ENCODE measurements at places on chromosomes 5 and 9.

- peak; percentile 71 for DNase-seq
Measured at GRCh38 chr5:36414869-36415282, 113.2 kb upstream of the RANBP3L start.

GRCh38 chr5:159571501-159572244 is 241.4 kb upstream of the IL12B start:
- DNase-seq = no peak

DNA sequence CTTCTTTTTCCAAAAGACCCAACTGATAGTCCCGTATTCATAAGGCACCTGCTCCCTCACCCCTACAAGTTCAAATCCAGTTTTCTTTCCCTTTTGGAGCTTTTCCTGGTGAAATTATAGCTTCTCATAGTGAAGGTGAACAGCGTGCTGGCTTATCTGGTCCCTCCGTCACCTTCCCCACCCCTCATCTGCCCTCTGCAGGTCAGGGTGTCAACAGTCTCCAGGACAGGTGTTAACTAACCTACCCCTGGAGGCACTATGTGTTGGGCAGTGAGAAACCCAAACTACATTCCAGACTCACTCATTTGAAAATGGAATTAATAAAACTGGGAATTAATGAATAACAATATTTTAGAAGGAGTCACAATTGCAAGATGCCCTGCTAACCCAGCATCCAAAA is 109.0 kb upstream of the TAS2R1 start:
- DNase-seq = no peak

- DNase-seq = no peak
Measured at GRCh38 chr9:9560382-9561035, 1052.3 kb downstream of the PTPRD start.

- no peak for DNase-seq
Measured at GRCh38 chr9:112310826-112311225, 22.6 kb downstream of the PTBP3 start.

GRCh38 chr5:73115399-73116051 is 4.8 kb upstream of the TMEM171 start:
- DNase-seq = peak; percentile 95

GRCh38 chr5:35488791-35489190 is 128.9 kb upstream of the SPEF2 start:
- DNase-seq = no peak

- no peak for DNase-seq
Measured at GRCh38 chr5:132870801-132871200, 2.7 kb upstream of the LEAP2 start.

GRCh38 chr9:126438741-126439401 is 112.2 kb downstream of the MVB12B start:
- no peak for DNase-seq

DNA sequence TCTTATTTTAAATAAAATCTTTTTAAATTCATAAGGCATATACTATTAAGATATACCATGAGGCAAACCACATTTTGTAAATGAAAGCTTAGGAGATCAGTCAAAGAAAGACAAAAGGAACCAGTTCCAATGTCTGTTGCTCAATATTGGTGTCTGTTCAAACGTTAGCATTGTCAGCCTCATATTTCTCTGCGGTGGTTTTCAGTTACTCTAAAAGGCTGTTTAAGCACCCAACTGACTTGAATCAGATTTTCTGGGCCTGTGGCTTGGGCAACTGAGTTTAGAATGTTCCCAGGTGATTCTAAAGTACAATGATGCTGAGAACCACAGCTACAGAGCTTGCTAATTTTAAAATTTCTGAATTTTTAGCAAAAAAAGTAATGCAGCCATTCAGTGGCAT is 166.3 kb upstream of the KIF2A start:
- DNase-seq = no peak

DNA sequence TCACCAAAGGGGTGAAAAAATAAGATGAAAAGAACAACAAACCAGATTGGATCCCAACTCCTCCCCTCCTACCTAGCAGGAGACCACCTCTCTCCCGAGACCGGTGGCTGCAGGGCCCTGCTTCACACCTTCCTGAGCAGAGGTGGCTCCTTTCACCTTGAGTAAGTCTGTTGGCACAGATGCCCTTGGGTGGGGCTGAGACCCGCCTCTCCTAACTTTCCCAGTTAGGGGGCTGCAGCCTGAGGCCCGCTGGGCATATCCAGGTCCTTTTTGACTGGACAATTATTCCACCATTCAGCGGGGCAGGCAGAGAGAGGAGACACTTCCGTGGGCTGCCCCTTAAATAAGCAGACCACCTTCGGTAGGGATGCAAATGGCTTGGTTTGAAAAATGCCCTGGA is 1.3 kb downstream of the SLC25A48 start:
- DNase-seq = no peak

DNA sequence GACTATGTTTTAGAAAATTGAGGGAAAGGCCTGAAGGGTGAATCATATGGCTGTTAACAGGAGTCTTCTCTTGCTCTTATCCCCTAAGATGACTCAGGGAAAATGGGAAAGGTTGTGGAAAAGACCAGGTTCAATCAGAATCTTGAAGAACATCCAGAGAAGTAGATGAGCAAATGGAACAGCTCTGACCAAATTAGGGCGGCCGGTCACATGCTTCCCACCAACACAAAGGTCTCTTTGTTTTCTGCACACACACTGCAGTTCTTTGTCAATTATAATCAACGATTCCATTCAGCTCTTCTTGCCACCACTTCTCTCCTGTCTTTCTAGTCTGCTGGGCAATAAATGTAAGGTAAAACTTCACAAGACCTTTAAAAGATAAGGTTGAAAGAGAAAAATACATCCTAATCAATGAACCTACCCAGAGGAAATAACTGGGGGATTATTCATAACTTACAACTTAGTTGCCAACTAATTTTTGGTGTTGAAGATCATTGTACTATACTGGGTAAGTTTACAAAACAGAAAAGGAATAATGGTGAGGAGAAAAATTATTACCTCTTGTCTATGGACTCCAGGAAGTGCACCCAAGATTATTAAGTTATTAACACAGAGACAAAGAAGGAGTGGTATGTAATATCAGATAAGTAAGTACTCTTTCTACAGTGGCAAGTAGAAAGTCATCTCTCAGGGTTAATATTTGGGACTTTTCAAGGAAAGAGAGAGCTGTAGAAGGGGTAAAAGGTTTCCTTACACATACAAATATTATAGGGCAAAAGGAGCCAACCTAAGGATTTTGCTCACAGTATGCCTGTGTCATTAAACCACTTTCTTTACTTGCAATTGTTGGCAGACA is 441.9 kb upstream of the PIK3R1 start:
- no peak for DNase-seq

DNA sequence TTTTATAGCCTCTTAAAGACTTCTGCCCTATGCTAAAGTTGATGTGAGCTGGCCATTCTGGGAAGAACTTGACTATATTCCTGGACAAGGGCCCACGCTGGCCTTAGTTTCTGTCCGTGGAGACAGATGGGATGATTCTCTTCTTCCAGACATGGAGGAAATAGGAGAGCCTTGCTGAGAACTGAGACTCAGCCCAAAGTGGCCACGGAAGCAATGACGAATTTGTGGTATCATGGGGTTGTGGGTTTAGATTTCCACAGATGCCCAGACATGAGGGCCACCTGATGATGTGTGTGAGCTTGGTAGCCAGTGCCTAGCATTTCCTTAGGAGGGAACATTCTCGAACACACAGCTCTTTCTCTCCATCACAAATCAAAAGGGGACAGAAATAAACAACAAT is 309.1 kb downstream of the NSG2 start:
- no peak for DNase-seq

GRCh38 chr5:11064763-11065450 is 303.9 kb upstream of the DAP start:
- no peak for DNase-seq

DNA sequence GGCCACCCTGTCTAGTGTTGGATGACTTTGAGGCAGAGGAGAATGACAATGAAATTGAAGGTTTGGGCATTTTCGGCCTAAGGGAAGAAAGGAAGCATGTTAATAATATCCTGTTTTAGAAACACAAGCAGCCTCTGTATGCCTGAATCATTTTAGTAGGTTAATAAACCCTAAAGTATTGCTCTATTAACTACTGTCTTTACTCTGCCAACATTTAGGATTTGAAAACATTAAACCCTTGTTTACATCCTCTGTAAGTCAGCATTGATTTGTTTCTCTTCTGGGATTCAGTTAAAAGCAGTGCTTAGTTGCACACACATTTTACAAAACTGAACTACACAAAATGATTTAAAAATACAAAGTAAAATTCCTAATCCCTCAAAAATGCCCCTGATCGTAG is 358.9 kb downstream of the ARRDC3 start:
- no peak for DNase-seq

GRCh38 chr5:151115272-151115905 is 34.6 kb upstream of the TNIP1 start:
- peak; percentile 66 for DNase-seq

- DNase-seq = no peak
Measured at GRCh38 chr9:37408933-37409710, 13.4 kb upstream of the GRHPR start.

DNA sequence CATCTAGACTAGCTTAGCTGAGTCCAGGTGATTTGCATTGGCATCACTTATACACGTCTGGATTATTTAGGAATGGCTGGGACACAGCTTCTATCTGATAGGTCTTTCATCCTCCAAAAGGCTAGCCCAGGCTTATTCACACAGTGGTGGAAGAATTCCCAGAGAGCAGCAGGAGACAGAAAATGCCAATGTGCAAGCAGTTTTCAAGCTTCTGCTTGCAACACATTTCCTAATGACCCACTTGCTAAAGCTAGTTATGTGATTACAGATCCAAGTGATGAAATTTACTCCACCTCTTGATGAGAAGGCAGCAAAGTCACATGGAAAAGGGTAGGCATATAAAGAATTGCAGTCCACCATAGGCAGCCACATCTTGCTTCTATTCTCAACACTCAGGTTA is 44.2 kb upstream of the MAST4 start:
- no peak for DNase-seq

GRCh38 chr9:86716326-86716922 is 230.9 kb downstream of the GAS1 start:
- DNase-seq = no peak

- DNase-seq = no peak
Measured at GRCh38 chr5:172048539-172049101, 42.2 kb upstream of the FBXW11 start.

DNA sequence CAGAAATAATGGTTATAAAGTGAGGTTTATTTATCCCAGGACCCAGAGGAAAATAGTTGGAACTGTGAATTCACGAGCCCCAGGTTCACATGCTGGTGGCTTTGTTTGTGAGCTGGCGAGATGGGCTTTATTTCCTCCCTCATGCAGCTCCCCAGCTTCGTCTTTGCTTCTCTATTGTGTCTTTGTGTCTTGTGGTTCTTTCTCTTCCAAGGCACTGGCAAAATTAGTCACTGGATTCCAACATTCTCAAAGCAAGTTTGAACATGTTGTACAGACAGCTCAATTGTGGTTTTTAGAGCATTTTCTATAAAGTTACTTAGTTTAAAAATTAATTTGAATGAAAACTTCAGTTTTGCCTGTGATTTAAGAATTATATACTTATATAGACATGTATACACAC is 7.2 kb downstream of the NDUFS6 start:
- no peak for DNase-seq

- no peak for DNase-seq
Measured at GRCh38 chr9:4583001-4583400, 79.1 kb upstream of the PLPP6 start.

- no peak for DNase-seq
Measured at GRCh38 chr9:36479101-36479500, 79.0 kb upstream of the RNF38 start.

DNA sequence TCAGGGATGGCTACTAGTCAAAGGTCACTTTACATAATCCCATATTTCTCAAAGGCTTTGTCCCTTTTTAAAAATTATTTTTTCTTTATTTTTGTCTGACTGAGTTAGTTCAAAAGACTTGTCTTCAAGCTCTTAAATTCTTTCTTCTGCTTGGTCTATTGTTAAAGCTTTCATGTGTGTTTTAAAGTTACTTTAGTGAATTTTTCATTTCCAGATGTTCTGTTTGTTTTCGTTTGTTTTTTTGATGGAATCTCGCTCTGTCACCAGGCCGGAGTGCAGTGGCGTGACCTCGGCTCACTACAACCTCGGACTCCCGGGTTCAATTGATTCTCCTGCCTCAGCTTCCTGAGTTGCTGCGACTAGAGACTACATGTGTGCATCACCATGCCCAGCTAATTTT is 55.0 kb upstream of the SNCAIP start:
- DNase-seq = no peak

DNA sequence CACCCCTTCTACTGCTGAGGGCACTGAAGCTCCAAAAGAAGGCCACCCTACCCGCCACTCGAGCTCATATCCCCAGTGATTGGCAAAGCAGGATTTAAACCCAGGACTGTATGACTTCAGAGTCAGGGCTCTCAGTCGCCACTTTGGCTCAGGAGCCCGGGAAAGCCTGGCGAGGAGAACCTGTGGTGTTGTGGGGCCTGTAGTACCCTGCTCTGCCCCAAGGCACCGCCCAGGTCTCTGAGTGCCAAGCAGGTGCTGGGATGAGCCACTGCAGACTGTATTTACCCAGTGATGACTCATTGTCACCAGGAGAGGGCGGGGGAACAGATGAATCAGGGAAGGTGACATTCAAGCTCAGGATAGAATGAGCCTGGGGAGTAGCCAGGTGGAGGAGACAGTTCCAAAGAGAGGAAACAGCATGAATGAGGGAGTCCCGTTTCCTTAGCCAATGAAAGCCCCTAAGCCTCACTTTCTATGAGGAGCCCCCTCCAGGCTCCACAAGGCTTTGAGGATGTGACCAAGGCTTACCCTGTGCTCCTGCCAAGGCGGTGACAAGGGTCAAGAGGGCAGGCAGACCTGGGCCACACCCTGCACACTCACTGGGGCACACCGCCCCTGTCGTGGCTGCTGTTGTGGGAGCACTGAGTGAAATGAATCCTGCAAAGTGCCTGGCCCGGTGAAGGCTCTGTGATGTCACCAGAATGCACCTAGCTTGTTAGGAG is 17.8 kb upstream of the DPM2 start:
- no peak for DNase-seq

DNA sequence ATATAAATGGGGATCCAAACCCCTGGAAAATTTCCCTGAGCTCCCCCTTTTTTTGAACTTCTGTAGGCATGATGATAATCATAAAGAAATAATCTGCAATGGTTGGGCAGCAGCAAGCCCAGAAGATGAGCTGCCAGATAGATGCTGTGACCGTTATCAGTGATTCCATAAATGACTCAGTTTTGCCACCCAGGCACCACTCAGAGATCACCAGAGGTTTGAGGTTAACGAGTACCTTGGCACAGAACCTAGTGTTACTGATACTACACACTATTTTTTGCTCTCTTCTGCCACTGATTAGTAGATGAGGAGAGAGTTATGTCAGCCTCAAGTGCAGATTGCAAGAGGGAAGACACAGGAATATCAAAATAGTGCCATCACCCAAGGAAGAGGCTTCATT is 199.3 kb upstream of the PTGER4 start:
- DNase-seq = no peak

- no peak for DNase-seq
Measured at GRCh38 chr5:156328766-156329165, 1.8 kb downstream of the SGCD start.

DNA sequence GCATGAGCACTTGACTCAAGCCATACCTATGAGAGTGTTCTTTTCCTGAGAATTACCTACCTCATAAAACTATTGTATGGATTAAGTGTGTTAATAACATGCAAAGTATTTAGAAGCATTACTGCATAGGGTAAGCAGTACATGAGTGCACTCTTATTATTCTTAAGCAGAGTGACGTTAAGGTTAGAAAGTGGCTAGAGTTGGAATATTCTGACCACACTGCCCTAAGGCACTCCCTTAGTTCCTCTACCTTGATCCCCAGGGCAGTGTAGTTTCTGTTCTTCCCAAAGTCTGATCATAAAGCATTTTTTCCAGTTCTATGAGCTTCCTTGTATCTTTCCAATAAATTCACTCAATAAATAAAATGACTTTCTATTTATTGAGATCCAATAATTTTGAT is 189.2 kb downstream of the PCSK1 start:
- no peak for DNase-seq
